ENCODE measurements at places on chromosomes 4 and X.

GRCh38 chr4:76007089-76007862, at the start of gene CXCL9:
TSS of gene CXCL9 (minus strand) at chr4:76007509. CDS start at chr4:76007449, 60 bp downstream.
- DNase-seq = no peak

- no peak for DNase-seq
Observed at GRCh38 chr4:2958446-2958845, 4.8 kb downstream of the NOP14 start.

GRCh38 chr4:60611762-60612496, 588.2 kb upstream of the ADGRL3 start:
- DNase-seq = no peak

GRCh38 chr4:1376841-1377605, 29.2 kb downstream of the NKX1-1 start:
- no peak for DNase-seq

DNA sequence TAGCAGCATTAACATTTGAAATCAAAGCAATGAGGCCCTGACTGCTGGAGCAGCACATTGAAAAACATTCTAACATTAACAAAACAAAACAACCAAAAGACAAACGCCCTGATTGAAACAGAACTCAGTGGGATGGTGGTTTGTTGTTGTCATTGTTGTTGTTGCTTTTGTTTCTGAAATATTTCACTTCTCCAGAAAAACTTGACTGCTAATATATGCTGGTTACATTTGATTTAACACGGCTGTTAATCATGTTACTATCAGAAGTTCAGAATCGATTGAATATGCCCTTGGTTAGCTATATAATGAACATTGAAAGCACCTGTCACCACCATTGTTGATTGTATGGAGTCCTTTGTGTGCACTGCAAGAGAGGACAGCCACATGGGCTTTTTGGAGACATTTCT, 790.4 kb upstream of the GALNTL6 start:
- DNase-seq = no peak

- peak; percentile 15 for DNase-seq
Observed at GRCh38 chrX:120251471-120252011, 929 bp downstream of the ZBTB33 start.

DNA sequence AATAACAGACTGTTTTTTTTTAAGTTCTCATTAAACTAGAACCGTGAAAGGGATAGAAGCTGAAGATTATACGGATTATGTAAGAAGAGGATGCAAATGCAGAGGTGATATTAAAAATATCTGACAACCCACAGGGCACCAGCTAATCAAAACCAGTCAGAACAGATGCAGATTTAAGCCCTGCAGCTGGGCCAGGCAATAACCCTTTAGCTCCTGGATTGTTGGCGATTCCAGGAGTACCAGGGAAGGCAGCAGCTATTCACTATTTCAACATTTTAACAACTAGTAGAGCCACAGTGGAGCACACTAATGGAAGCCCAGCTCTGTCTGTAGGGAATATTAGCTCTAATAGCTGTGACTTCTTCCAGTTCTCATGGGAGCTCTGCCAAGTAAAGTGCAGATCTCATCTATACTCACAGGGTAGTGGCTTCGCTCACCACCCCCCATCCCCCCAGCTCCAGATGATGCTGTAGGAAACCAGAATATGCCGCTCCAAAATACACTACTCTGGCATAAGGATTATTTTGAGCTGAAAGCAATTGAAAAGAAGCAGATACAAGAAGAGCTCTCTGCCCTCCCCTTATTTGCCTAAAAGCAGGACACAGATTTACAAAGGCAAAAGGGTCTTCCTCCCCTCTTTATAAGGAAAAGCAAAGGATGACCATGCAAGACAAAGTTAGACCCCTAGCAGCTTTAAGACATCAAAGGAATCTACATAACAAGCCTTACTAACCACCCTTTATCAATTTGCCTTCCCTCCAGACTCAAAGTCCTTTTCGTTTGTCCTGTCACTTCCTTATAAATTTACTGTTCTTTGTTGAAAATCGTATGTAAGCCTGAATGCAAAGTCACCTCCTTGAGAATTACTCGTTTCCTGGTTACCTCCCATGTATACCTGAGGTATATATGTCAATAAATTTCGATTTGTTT, 13.7 kb downstream of the SCD5 start:
- DNase-seq = no peak

GRCh38 chrX:16125520-16126149, 2.3 kb downstream of the GRPR start:
- no peak for DNase-seq

DNA sequence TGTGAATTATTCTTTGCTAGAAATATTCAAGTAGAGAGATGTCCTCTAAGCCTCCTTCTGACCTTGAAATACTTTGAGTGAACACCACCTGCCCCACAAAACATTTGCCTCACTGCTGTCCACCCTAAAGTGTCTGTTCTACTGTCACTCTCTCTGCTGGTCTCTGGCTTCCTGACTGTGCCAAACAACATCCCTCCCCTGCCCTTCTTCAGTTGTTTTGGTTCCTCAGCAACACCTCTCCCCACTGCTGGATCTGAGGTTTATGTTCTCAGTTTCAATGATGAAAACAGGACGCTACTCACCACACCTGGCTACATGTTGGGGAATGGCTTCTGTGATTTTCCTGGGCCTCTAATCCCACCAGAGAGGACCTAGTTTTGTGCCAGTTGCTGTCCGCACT, 456.9 kb downstream of the BCOR start:
- no peak for DNase-seq
